ENCODE measurements at places on chromosomes 3 and 15.

DNA sequence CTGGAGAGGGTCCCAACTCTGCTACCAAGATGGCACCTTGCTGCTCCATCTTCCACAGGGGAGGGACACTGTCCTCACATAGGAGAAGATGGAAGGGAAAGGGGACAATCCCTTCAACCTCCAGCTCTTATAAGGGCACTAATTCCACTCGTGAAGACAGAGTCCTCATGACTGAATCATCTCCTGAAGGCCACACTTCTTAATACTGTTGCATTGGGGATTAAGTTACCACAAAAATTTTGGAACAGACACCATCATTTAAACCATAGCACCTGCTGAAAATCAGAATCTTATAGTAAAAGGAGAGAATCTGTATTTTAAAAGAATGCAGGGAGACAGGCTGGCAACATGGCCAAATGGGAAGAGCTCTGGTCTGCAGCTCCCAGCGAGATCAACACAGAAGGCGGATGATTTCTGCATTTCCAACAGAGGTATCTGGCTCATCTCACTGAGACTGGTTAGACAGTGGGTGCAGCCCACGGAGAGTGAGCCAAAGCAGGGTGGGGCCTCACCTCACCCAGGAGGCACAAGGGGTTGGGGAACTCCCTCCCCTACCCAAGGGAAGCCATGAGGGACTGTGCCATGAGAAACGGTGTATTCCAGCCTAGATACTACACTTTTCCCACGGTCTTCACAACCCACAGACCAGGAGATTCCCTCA is 69.4 kb upstream of the LIPC start:
- DNase-seq: no peak

DNA sequence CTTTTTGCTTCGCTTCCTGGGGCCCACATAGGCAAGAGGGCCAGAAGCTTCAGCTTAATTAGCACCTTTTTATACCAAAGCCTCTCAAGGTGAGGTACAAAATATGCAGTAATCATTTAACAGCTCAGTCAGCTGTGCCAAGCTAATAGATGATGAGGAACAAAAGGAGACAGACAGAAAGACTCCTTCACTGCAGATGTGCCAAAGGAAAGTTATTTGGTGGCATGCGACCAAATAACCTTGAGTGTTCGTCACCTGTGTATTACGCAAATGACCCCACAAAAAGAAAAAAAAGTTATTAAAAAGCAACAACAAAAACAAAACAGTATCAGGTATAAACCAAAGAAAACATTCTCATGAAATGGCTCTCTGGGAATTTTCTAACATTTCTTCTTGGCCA is 325.8 kb upstream of the IGF1R start:
- no peak for DNase-seq

GRCh38 chr3:71454512-71455403 is 128.8 kb downstream of the FOXP1 start:
- peak; percentile 64 for DNase-seq

DNA sequence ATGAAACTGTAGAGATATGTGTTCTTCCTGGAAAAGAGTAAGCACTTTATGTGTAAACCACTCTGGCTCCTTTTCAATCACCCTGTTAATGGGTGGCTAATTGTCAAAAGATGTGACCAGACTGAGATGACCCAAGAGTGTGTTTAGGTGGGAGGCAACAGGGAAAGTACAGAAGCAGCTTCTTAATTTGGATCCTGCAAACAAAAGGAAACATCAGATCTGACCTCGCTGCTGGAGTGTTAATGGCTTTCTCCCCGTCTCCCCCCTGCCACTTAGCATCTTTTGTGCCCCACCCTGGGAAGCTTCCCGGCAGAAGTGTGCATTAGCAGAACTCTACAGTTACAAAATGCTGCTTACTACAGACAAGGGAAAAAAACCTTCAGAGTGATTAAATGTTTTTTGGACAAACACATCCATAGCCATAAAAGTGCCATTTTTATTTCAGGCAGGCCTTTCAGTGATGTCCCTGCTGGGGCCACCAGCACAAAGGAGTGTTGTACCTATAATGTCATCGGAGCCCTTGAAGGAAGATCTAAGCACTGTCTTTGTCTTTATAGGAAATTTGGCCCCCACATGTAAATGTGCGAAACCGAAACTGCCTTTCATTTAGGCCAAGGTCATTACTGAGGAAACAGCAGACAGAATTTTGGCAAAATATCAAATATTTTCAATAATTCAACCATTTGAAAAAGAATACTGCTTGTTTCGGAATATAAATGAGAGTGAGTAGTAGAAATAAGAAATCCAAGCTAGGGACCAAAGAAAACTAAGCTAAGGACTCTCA is 311.0 kb downstream of the WDR72 start:
- DNase-seq: no peak

DNA sequence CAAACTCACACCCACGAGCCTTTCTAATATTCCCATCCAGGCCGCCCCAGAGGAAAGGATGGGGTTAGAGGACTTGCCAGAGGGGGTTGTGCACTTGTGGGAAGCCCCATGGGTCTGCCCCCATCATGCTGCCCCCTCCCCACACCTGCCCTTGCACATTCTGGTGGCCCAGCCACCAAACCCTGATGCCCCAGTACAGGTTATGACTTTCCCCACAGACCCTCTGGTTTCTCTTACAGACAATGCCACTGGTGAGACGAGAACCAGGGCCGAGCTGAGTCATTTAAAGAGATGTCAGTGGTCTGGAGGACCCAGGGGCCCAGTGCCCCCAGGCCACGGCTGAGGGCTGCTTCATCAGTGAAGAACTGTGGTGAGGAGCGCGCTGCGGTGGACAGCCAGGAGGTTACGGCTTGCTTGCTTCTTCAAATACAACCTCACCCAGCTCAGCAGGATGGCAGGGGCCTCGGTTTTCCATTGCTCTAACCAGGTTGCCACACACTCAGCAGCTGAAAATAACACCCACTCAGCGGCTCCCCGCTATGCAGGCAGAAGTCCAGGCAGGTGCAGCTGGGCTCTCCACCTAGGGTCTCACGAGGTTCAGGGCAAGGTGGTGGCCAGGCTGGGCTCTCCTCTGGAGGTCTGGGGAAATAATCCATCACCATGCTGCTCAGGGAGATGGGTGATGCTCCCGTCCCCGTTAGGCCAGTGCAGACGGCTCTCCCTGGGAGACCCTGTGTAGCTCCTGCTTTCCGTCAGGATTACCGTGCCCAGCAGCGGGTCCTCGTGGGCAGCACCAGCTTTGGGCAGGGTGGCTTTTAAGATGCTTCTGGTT is 13.8 kb upstream of the SNRPA1 start:
- DNase-seq: no peak

- DNase-seq: no peak
Observed at GRCh38 chr3:194379231-194379630, 9.7 kb upstream of the LRRC15 start.

DNA sequence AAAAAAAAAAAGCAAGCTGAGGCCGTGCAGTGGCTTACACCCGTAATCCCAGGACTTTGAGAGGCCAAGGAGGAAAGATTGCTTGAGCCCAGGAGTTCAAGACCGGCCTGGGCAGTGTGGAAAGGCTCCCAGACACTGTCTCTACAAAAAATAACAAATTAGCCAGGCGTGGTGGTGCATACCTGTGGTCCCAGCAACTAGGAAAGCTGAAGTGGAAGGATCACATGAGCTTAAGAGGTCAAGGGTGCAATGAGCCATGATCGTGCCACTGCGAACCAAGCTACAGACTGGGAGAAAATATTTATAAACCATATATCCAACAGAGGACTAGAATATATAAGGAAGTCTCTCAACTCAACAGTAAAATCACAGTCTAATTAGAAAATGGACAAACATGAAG is 10.0 kb downstream of the KLHDC8B start:
- DNase-seq: no peak

DNA sequence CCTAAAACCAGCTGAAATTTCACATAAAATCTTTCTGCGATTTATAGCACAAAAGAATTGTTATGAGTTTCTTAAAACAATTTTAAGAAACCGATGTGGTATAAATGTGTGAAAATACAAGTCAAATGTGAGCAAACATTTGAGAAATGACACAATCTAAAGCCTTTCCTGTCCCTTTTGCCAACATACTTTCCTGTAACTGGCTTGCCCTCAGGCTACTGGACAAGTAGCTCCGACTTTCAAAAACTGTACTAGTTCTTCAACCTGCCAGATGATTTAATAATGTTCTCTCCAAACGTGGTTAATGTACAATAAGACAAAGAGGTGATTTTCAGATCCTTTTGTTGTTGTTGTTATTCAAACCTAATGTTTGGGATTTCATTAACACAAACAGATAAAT is 105.9 kb upstream of the ARHGEF26 start:
- DNase-seq: no peak

DNA sequence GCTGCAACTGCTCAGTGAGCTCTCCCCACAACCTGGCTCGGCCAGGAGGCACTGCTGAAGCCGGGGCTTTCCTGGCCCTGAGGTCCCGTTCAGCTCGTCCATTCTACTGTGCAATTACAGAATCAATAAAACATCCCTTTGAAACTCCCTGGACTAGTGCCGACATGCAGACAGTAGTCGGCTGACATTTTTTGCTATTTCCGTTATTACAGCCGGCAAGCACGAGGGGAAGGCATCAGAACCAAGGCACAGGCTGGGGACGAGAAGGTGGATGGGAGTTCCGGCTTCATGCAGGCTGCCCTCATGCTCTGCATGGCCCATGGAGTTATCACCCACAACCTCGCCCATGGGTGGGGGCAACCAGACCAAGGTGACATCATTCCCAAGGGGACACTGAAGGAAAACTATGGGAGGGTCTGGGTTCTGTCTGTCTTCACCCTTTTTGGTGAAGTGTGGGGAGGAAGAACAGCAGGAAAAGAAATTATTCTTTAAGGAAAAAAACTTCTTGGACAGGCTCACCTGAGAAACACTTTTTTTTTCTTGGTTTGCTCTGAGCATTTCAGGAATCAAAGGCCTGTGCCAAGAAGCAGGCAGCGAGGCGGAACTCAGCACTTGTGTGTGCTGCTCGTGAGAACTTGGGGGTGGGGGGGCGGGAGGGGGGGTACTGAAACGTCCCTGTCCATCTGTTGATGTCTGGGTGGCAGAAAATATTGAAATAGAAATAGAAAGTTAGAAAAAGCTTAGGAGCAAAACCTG is 154.5 kb downstream of the FOXP1 start:
- no peak for DNase-seq

GRCh38 chr3:23809294-23809693 is 3.5 kb downstream of the UBE2E1 start:
- no peak for DNase-seq

DNA sequence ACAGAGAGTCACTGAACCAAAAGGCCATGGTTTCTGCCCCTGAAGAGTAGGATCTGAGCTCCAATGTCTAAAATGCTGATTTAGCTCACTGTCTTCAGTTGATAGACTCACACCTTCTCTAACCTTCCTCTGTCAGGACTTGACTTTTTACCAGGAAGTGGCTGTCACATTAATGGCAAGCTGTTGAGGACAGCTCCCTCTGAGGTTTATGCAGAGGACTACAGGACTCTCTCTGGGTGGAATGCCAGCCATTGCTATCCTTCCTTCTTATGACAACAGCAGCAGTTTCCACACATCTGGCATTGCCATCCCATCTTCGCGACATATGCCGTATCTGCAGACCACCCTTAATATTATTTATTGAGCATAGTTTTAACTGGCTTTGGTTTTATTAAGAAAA is 103.8 kb upstream of the PRICKLE2 start:
- no peak for DNase-seq

DNA sequence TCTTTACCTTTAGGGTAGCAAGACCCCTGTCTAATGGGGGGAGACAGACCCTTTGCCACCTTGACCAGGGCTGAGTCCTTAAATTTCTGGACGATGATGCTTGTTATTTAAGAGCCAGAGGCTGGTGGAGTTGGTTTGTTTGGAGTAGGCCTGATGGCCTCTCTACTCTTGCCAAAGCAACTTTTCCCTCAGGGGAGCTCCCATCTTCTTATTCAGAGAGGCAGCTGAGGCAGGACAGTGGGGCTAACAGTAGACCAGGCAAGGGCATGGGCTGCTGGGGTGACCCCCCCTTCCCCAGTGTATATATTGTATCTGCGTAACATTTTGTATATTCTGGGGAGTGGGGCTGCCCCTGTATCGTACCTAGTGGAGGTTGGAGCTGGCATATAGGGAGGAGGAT is 10.3 kb downstream of the RPS17 start:
- no peak for DNase-seq

DNA sequence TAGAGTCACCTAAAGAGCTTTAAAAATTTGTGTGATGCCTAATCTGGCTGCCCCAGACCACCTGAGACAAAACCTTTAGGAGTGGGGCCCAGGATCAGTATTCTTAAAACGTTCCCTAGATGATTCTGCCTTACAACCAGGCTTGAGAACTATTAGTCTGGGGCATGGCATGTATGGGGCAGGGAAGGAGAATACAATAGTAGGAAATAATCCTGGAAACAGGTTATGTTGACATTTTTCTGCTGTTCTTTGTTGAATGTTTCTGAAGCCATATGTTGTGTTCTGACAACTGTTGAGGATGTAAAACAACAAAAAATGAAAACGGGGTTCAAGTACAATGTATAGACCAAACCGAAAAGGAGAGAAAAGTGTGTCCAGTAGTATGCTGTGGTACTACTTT is 2.9 kb downstream of the GTF2E1 start:
- no peak for DNase-seq

DNA sequence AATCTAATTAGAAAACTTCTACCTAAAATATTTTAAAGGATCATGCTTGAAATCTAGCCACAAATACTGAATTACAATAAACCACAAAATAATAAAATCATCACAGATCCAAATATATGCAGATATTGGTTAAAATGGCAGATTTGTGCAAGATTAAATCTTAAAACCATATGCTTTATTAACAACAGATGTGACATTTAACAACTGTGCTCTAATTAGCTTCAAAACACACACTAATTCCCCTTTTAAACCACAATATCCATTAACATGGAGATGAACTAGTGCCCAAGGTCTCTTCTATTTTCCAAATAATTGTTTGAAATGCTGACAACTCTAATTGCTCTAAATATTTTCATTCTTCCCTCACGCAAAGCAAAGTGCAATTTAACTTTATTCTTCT is 1530.3 kb downstream of the SI start:
- DNase-seq: no peak

DNA sequence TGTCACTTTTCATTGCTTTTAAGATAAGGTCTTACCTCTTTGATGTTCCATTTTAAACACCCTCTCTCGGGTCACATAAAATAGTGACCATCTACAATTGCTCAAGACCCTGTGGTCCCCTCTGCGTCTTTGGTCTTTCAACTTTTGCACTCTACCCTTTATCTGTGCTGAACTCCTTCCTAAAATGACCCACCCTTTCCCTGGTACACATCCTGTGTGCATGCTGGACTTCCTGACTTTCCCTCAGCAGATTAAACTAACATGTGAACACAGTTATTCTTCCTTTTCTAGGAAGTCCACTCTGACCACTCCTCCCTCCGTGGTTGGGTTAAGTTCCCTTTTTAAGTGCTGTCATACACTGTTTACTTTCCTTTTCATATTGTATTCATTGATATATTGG is 414.2 kb downstream of the GABRB3 start:
- DNase-seq: no peak
